Ovary (tissue), 10 donors: ENCODE measurements at places on chromosomes 2 and 18.

- DNase-seq: no peak
Measured at GRCh38 chr18:70290482-70291294, 1.8 kb downstream of the SOCS6 start.

DNA sequence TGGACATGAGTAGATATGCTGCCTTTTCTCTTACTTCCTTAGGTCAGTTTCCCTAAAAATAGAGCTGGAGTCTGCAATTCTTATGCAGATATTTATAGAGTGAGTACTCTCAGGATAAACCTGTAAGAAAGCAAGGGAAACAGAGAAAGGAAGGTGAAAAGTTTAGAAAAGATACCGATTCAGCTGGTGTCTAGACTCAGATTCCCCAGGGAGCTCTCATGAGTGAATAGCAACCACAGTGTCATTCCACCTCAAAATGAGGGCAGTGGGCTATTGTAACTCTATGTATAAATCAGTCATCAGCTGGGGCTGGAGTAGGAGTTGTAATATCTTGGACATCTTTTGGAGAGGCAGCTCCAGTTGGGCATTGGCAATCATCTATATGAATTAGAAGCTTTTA is 1485.1 kb upstream of the TMEFF2 start:
- no peak for DNase-seq

DNA sequence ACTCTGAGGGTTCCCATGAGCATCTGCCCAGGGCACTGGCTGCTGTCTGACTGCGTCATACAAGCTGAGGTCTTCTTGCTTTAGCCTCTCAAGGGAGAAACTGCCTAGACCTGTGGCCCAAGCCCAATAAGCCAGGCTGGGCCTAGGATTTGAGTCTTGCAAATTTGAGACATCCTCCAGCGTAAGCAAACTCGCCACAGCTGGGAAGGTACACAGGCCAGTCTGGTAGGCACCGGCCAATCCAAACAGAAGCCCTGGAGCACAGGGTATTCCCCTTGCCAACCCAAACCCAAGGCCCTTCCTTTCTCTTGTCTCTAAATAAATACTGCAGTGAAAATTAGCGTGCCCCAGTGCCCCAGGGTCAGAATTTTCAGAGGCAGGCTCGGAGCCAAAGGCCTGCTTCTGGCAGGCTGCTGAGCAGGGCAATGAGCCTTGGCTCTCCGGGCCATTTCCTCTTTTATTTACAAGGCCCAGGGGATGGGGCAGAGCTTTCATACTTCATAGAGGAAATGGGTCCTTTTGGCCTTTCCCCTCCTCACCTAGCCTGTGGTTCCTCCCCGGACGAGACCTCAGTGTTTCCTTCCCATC is 33.3 kb downstream of the POLR1A start:
- DNase-seq: no peak

DNA sequence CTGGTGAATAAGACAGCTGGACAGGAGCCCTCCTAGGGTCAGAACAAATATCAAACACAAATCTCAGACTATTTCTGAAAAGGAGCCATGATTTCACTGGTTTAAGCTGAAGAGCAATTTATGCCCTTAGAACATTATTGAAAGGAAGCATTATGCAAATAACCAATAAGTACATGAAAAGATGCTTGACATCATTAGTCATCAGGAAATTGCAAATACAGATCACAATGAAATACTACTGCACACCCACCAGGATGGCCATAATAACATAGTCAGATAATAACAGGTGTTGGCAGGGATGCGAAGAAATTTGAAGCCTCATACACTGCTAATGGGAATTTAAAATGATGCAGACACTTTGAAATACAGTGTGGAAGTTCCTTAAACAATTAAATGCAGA is 176.4 kb upstream of the RAB6C start:
- DNase-seq: no peak
